ENCODE measurements at places on chromosomes 16 and 17.

GRCh38 chr17:82402865-82403264 lies 15.3 kb upstream of the HEXD start:
- DNase-seq, result no peak

DNA sequence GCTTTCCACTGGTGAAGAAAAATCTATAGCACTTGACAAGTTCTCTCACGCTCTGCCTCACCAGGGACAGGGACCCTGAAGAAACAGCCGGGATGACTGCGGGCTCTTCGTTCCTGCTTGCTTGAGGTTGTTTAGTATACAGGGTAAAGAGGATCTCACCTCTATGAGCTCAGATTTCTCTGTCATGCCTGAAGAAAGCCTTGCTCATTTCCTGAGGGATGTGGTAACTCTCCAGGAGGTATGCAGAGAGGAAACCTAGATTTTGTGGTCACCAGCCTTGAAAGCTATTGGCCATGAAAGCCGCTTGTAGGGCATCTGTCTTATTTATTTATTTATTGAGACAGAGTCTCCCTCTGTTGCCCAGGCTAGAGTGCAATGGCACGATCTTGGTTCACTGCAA lies 23.2 kb downstream of the USP43 start:
- peak; percentile 5 for DNase-seq

DNA sequence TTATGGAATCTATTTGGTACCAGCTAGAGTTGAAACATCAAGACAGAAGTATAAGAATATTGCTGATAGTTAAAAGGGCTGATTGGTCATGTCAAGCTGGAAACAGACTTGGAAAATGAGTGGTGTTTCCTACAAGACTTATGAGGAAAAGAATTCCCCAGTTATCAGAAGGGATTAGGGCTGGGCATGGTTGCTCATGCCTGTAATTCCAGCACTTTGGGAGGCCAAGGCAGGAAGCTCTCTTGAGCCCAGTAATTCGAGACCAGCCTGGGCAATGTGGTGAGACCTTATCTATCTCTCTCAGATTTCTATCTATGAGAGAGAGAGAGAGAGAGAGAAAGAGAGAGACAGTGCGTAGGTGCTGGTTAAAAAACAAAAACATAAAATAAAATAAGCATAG lies 139.5 kb upstream of the PMFBP1 start:
- no peak for DNase-seq

DNA sequence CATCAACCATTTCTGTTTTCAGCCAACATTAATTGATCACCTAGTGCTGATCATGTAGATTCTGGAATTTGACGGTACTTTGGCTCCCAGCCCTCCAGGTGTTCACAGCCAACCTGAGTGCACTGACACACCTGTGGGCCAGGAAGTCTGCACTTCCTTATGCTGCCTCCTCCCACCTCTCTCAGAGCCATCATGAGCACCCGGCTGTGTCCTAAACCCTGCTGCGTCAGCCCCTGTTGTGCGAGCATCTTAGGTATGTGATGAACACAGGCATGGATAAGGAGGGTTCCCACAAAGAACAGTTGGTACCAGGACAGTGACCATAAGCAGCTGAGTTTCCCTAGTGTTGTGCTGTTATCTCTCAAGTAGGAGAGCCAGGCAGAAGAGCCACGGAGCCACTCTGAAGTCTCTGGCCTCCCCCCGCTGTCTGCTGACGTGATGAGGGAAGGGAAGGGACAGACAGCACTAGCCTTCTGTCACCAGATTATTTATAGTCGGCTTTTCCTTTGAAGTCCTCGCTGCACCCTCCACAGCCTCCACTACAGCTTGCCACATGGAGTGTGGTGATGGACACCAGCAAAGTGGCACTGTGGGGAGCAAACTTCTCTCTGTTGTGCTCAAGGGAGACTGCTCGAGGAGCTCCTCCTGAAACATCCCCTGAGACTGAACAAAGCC lies 162.8 kb upstream of the ANKFN1 start:
- peak; percentile 27 for DNase-seq

GRCh38 chr16:366476-366875 lies 3.9 kb downstream of the MRPL28 start:
- DNase-seq, result no peak

GRCh38 chr16:10141671-10142070 lies 40.6 kb downstream of the GRIN2A start:
- DNase-seq, result no peak

- DNase-seq, result no peak
Observed at GRCh38 chr17:50582741-50583140, 22.2 kb downstream of the CACNA1G start.

DNA sequence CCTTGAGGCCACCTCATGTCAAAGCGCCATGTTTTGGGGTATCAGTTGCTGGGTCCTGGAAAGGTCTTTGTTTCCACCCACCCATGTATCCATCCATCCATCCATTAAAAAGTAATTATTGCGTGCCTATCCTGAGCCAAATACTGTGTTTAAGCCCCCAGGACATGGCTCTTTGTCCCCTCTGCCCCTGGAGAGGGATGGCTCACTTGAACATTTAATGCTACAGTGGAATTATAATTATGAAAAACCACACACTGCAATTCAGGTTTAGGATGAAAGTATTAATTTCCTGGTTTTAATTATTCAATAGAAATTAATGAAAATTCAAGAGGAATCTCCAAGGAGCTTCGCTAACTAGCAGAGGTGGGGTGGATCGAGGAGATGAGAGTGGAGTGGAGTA lies 97.8 kb downstream of the MGAT5B start:
- no peak for DNase-seq

DNA sequence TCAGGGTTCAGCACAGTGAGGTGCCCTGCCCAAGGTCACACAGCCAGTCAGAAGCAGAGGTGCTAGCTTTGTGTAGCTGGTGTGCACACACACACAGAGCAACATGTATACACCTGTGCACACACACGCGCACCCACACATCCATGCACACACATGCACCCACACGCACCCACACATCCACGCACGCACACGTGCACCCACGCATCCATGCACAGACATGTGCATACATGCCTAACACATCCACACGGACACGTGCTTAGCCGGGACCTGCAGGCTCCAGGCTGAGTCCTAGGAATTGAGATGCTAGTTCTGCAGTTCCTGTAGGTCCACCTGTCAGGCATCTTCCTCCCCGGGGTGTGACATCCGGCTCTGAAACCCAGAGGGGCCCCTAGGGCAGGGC lies 13.0 kb upstream of the DPEP1 start:
- no peak for DNase-seq

- no peak for DNase-seq
Observed at GRCh38 chr16:10253409-10253808, 71.2 kb upstream of the GRIN2A start.

DNA sequence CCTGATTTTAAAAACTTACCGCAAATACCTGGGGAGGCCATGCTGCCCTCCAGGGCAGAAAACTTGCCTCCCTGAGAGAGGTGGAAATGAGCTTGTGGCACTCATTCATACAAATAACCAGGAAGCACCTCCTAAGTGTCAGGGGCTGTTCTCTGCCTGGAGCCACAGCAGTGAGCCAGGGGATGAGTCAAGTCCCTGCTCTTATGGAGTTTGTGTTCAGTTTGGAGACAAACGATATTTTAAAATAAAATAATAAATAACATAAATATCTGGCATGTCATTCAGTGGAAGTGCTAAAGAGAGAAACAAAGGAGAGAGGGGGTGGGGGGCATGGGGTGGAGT lies 313.8 kb downstream of the C16orf95 start:
- no peak for DNase-seq

- DNase-seq, result peak; percentile 49
Observed at GRCh38 chr16:30924076-30924912, 922 bp downstream of the FBXL19 start.

GRCh38 chr17:49881054-49881402 lies 33.2 kb upstream of the TAC4 start:
- no peak for DNase-seq

GRCh38 chr17:29563816-29564215 lies 3.0 kb downstream of the ABHD15 start:
- no peak for DNase-seq

DNA sequence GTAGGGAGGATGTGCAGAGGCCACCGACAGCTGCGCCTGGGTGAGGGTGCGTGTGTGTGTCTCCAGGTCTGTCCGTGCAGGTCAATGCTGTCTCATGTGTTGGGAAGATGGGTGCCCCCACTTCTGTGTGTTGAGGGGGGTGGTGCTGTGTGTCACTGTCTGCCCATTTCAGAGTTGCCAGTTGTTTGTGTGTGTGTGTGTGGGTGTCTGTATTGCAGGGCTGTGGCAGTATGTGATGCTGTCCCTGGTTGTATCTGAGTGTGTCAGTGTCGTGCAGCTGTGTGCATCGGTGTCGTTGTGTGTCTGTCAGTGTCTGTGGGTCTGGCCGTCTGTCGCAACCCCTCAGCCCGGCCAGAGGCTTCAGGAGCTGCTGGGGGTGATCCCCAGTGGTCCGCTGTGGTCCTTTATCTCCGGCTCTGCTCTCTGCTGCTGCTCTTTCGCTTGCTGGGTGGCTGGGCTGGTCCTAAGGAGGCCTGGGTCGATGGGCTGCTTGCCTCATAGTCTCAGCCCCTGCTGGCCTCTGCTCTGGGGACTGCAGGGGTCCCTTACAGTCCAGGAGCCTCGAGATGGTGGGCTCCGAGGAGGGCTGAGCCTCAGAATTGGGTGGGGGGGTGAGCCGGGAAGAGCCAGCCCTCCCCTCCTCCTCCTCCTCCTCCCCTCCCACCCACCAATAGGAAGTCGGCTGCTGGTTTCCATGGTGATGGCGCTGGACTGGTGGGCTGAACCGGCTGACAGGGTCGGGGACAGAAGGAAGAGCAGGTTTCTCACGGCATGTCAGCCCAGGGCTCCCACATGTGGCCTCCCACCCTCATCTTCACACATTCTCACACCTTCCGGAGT lies at the start of gene TSPOAP1:
TSS of gene TSPOAP1 (minus strand) at position 601 of the 840 bp plus-strand sequence. CDS start 875 bp downstream, outside the sequence.
- DNase-seq, result peak; percentile 77

DNA sequence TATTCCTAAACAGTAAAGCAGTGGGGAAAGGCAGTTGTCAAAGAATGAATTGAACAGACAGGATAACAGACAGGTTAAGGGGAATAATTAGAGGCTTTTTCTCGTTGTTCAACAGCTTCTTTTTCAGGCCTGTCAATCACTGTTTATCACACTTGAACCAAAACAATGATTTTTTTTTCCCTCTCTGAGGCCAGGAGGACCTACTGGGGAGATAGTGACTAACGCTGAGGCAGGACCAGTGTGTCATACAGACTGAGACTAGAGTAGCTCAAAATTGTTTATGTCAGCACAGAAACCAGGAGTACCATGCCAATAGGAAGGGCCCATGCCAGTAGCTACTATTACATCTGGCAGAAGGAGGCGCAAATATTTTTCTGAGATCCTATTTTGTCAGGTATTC lies 41.3 kb upstream of the NLK start:
- no peak for DNase-seq

DNA sequence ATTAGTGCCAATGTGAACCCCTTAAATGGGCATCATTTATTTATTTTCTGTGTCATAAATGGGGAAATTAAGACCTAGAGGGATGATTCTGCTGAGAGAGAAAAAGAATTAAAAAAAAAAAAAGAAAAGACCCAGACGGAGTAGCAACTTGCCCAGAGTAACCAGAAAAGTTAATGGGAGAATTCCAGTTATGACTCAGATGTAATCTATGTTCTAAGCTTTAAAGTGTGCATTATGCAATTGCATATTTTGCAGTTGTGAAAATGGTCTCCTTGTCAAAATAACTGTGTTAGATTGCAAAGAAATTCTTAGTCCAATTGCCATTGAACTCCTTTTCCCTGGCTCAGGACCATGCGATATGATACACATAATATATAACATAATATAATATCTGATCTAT lies 38.6 kb upstream of the TBX2 start:
- DNase-seq, result no peak

DNA sequence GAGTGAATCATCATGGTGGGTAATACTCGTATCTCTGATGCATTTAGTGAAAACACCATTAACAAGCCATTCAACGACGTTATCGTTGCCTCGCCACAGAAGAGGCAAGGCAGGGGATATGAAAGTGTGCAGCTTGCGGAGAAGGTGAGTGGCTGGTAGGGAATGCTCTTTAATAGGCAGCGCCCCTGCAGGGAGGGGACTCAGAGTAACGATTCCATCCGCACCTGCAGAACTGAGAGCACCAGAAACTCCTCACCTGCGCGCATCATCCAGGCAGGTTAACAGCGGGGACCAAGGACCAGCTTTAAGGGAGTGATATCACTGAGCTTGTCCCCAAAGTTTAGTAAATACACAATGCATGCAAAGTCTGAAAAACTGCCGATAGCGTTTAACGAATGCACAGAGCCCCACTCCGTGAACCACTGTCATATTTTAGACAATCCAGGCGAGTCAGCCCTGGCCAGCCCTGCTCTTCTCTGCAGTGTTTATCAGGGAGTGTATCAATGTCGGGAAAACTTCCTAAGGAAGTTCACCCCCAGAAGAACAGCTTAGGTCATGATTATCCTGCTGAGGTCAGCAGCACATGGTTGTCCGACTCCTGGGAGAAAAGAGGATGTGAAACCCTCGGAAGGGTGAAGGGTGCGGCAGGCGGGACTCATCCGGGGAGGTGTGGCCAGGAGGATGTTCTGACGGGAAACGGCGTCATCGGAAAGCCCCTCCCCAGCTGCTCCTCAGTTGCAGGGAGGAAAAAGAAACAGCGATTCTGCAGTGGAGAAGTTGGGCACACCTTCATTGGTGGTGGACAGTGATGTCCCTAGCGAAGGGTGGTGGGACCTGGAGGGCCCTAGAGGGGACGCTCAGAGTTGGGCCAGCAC lies 68.5 kb upstream of the DNAH17 start:
- DNase-seq, result no peak

- no peak for DNase-seq
Observed at GRCh38 chr16:75138636-75139035, 9.7 kb upstream of the ZFP1 start.

- no peak for DNase-seq
Observed at GRCh38 chr16:79767421-79768275, 167.1 kb upstream of the MAF start.

- no peak for DNase-seq
Observed at GRCh38 chr16:79714440-79714839, 113.9 kb upstream of the MAF start.

GRCh38 chr16:66758086-66758485 lies 6.7 kb upstream of the DYNC1LI2 start:
- no peak for DNase-seq

DNA sequence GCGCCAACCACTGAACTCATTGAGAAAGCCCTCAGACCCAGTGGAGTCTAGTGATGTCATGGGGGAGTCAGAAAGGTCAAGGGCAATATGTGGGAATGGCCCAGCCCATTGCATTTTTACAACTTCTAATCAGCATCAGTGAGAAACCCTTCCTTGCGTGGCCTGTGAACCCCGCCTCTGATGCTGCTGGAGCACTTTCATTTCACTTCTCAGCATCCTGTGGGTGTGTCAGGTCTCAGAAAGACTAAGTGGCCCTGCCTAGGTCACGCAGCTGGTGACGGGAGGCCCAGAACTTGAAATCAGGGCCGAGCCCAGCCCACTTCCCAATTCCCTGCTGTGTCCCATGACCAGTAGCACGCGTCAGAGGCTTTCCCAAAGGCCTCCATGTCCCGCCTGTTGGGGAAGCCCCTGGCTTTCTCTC lies 6.1 kb downstream of the DNAI2 start:
- DNase-seq, result no peak

DNA sequence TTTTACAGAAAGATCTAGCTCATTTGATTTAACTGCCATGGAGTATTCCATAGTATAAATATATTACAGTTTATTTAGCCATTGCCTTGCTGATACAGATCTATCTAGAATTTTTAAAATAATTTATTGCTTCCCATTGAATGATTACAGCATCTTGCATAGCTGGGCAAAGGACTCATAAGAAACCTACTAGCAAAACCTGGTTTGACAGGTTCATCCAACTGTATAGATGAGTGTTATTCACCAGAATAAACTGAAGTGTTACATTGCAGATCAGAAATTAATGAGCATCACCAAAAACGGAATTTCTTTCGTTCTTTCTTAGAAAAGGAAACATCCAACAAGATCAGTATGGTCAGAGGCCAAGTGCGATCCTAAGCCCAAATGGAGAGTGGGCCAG lies 202.2 kb upstream of the CACNG5 start:
- no peak for DNase-seq
